ENCODE measurements at places on chromosomes 5 and 9. TPM values are rescaled to one million over a fixed set of nuclear protein-coding genes. Genes with fewer than 3 reads are reported as not detected.

ENHO gene
- total RNA-seq, result 23.5 TPM

GRCh38 chr5:154355129-154355611 is 90.6 kb upstream of the SAP30L start:
- DNase-seq, result peak; percentile 67

DNA sequence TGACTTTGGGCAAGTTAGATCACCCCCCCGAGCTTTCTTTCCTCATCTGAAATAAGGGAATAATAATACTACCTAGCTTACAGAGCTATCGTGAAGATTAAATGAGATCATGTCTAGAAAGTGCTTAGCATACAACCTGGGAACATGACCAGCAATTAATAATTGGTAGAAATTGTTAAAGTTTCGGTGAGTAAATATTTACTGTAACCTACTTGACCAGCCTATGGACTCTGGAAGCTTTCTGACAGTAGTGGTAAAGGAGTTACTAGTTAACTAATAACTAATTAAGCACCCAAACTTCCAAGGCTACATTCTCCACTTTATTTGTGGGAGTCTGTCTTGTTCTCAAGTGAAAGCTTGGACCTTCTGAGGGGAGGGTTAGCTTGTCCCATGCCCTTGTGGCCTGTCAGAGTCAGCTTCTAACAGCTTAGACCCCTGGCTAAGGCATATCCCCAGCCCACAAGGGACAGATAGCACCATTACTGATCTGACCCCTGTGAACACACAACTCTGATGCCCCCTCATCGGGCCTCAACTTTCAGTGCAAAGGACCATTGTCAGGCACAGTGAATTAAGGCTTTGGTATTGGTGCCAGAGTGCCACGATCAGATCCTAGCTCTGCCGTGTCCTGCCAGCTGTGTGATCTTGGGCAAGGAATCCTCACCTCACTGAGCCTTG is 58.7 kb upstream of the SAP30L start:
- no peak for DNase-seq

GRCh38 chr5:128259607-128260021 is 176.0 kb downstream of the SLC12A2 start:
- DNase-seq, result no peak

DNA sequence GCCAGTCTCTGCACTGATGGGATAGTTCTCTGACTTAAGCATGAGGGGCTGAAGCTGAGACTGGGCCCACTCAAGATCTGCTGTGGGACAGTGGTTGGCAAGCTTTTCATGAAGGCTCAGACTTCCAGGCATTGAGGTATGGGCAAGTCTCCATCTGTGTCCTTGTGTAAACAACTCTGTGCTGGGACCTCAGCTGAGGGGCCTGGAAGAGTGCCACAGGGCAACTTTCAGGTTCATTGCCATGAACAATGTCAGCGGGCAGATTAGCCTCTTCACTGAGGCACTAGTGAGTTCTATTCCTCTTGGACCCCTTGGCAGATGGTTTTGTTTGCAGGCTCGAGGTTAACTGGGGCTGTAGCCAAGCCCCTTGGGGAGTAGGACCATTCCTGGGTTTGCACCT is 127.1 kb downstream of the MRPS30 start:
- no peak for DNase-seq

DNA sequence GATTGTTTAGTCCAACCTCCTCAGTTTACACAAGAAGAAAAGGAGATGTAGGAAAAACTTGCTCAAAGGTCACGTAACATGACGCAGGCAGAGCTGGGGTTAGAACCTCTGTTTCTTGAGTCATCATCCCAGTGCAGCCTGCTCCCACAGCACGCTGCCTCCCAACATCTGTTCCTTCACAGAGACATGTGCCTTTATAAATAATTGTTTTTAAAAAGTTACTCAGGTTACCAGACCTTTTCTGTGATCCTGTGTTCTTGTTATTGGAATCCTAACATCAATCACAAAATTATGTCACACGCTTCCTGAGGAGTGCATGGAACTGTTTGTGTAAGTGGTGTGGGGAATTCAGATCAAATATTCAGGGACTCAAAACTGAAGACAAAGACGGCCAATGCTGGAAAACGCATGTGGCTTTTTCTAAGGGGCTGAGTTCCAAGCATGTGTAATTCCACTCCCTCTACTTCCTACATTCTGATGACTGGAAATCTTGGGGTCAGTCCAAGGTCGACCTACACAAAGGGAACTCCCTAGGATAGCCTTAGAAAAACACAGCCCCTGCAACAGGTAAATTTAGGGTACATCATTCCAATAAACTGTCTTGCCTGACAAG is 184.3 kb downstream of the TSSK1B start:
- DNase-seq, result peak; percentile 75
